Upper lobe of left lung (tissue), 6 donors: ENCODE measurements at places on chromosomes 11 and 22. TPM values are rescaled to one million over a fixed set of nuclear protein-coding genes. Genes with fewer than 3 reads are reported as not detected.

Gene ARFGAP3
- total RNA-seq = 60.8 TPM

Gene SMIM38
- 0.61 TPM for total RNA-seq

Gene OR5B21
- total RNA-seq = not detected

Gene C22orf31
- total RNA-seq = not detected

Gene SLC25A18
- 0.91 TPM for total RNA-seq

Gene GRAMD1B
- total RNA-seq = 23.6 TPM

Gene PIH1D2
- total RNA-seq = 7.3 TPM

Gene SYVN1
- 45.8 TPM for total RNA-seq

Gene KLHDC7B
- 1.0 TPM for total RNA-seq

Gene OR8G1
- not detected for total RNA-seq

Gene OR51B4
- not detected for total RNA-seq

Gene APOL5
- total RNA-seq = not detected

Gene MMP8
- 1.4 TPM for total RNA-seq

Gene MOGAT2
- total RNA-seq = not detected

Gene PPP1R14B
- total RNA-seq = 68.2 TPM

Gene SYT8
- 25.6 TPM for total RNA-seq

Gene PRG3
- total RNA-seq = not detected

Gene GTSE1
- total RNA-seq = 0.89 TPM

Gene IRAG1
- 8.8 TPM for total RNA-seq

Gene NXPE1
- total RNA-seq = not detected

Gene OR51E2
- total RNA-seq = not detected

Gene AQP11
- not detected for total RNA-seq

Gene USP28
- 50.8 TPM for total RNA-seq

Gene VWA5A
- total RNA-seq = 39.0 TPM

Gene LRRC74B
- 6.3 TPM for total RNA-seq

Gene MRGPRX4
- total RNA-seq = not detected

Gene TCN1
- 1.1 TPM for total RNA-seq

Gene FAM83F
- 0.88 TPM for total RNA-seq

Gene C11orf42
- not detected for total RNA-seq

Gene MMP7
- 5.6 TPM for total RNA-seq

Gene THY1
- 0.39 TPM for total RNA-seq

Gene KCNJ1
- not detected for total RNA-seq

Gene C11orf16
- total RNA-seq = 4.3 TPM

Gene TMA7B
- total RNA-seq = 2.0 TPM

Gene OR8H1
- total RNA-seq = not detected

Gene OR6T1
- not detected for total RNA-seq

Gene SLC22A25
- total RNA-seq = not detected
